GF-D8 (cell line): ENCODE measurements at places on chromosomes 5 and 9.

GRCh38 chr5:160697281-160697680 lies 154.7 kb downstream of the ATP10B start:
- no peak for DNase-seq

- DNase-seq: peak; percentile 16
Measured at GRCh38 chr9:21995006-21995665, 545 bp downstream of the CDKN2B-AS1 start.

- no peak for DNase-seq
Measured at GRCh38 chr9:130632841-130633240, 31.6 kb upstream of the PRDM12 start.

DNA sequence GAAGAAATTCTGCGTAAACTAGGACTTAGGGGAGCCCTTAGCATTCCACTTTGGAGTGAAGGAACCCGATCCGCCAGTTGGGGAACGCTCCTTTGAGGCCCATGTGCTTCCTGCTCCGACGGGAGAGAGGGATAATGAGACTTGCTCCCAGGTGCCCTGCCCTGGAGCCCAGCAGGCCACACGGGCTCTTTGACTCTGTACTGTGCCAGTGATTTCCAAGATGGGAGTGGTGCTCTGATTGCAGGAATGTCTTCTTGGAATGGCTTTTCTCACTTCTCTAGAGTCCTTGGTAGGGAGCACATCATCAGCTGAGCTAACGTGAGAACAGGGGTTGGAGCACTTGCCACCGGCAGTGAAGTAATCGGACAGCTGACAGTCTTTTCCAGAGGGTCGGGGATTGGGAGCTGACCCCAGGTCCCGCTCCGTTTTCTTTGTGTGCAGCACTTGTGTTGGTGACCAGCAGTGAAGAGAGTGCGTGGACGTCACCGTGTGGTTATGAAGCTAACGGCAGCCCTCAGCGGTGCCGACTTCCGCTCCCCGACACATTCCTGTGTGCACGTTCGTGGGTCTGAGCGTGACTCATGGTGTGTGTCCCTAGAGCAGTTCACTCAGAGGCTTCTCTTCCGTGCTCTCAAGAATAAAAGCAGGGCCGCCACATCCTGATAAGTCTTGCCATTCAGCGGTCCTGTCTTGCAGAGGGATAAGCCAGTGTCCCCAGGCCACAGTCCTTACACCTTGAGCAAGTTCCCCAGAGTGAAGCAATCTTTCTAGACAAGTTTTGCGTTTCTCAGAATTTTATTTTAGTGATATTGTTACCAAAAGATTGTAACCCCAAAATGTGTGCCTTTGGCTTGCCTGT lies 25.6 kb downstream of the ABL1 start:
- no peak for DNase-seq

- peak; percentile 7 for DNase-seq
Measured at GRCh38 chr9:6080154-6080716, 64.8 kb upstream of the RANBP6 start.

DNA sequence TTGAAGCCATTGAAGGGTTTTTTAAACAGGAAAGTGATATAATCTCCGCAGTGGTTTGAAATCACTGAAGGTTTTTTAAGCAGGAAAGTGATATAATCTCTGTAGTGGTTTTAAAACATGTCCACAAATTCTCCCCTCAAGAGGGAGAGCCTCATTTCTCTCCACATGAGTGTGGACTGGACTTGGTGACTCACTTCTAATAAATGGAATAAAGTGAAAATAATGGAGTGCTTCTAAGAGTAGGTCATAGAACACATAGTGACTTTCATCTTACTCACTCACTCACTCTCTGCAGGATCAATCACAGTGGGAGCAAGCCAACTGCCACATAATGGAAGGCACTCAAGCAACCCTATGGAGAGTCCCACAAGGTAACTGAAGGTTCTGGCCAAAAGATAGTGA lies 12.0 kb downstream of the CTNNAL1 start:
- peak; percentile 26 for DNase-seq

GRCh38 chr5:10528056-10528816 lies 35.6 kb upstream of the ANKRD33B start:
- no peak for DNase-seq

GRCh38 chr5:116763987-116764866 lies 189.6 kb upstream of the SEMA6A start:
- DNase-seq: no peak

- no peak for DNase-seq
Measured at GRCh38 chr9:3835393-3835792, 309.6 kb upstream of the RFX3 start.
